ENCODE measurements at places on chromosomes 3 and 15. TPM values are rescaled to one million over a fixed set of nuclear protein-coding genes. Genes with fewer than 3 reads are reported as not detected.

PPP1R14D gene
- not detected for total RNA-seq

CX3CR1 gene
- total RNA-seq: not detected

SH3BP5 gene
- 64.8 TPM for total RNA-seq

CHRNA7 gene
- total RNA-seq: 2.7 TPM

LYSMD2 gene
- total RNA-seq: 8.0 TPM
